ENCODE measurements at places on chromosomes 1 and 21. TPM values are rescaled to one million over a fixed set of nuclear protein-coding genes. Genes with fewer than 3 reads are reported as not detected.

Gene ZNF691
- 10.0 TPM for total RNA-seq

Gene STXBP3
- total RNA-seq, result 34.0 TPM

GRCh38 chr1:41353744-41354143, 7.5 kb upstream of the FOXO6 start:
- no peak for DNase-seq

GRCh38 chr1:154824179-154825000, 45.7 kb downstream of the KCNN3 start:
- no peak for DNase-seq

DNA sequence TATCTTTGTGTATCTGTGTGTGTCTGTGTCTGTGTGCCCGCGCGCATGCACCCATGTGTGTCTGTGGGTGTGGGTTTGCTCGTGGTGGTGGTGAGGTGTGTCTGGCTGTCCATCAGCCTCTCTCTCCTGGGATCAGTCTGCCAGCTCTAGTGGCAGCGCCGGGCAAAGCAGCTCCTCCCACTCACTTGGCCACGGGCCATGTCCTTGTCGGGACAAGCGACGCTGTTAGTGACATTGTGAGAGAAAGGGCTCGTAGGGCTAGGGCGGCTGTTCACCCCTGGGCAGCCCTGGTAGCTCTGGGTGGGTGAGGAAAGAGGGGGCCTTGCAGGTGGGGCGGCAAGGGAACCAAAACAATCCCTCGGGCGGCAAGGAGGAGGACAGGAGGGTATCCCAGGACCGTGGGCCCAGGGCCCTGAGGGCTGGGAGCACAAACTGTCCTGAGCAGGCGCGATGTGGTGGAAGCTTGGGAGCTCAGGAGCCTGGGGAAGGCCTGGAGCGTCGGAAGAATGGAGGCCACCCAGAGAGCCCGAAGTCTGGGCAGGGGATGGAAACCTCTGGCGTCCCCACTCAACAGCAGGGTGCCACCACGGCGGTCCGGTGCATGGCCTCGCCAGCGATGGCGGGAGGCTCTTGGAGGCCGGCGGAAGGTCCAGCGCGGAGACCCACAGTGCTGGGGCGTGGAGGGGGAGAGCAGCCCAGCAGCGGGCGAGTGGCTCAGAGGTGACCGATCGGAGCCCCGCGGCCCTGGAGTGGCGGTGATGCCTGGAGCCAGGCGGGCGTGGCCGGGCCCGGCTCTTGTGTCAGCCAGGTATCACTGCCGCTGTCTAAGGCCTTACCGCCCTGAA, 140.5 kb downstream of the LIPI start:
- DNase-seq, result no peak

- DNase-seq, result no peak
Measured at GRCh38 chr1:71490432-71490831, 409.6 kb upstream of the ZRANB2 start.

Gene NAXE
- total RNA-seq, result 68.2 TPM
